Glutamatergic neuron (in vitro differentiated cells): ENCODE measurements at places on chromosomes 13 and 19. TPM values are rescaled to one million over a fixed set of nuclear protein-coding genes. Genes with fewer than 3 reads are reported as not detected.
A peak's percentile ranks its signal among the peaks of the same experiment; 100 is the strongest.

DNA sequence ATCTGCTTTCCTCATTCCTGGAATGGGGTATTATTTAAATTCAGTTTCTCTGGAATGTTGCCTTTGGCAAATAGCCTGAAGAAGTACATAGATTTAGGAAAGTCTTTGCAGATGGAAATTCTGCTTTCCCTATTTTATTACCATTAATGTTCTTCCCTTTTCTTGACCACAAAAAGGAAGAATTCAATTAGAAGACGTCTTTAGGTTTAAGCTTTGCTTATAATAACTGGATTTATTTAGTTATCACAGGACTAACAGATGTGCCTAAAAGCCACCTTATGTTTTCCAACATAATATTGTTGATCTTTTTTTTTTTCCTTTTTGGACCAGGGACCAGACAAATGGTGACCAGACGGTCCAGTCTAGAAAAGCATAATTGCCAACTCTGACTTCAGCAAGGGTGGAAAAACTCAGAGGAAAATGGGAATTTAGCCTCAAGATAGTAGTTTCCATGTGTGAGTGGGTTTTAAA, 210.1 kb upstream of the SPRY2 start:
- DNase-seq = no peak
- peak overlapping the region; percentile 30 for H3K27ac ChIP-seq
- no peak overlapping the region for H3K4me3 ChIP-seq

DNA sequence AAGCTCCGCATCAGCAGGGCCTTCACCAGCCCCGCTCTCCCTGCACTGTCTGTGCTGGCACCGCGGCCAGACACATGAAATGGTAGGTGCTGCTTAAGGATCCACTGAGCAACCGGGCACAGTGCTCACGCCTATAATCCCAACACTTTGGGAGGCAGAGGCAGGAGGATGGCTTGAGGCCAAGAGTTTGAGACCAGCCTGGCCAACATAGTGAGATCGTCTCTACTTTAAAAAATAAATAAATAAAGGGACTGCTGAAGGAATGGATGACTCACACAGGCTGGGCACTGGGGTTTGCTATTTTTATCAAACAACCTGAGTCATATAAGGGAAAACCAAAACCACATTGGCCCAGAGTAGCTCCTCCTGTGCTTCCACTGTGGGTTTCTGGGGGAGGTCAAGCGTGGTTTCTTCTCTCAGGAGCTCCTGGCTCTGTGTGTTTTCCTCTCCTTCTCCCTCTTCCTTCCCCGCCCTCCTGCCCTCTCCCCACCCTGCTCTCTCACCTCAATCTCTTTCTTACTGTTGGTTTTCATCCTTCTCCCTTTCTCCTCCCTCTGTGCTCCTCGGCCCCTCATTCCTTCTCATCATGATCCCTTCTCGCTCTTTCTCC, 21.3 kb downstream of the VRK3 start:
- peaks cover 6% of the 10 kb centered on the region for H3K27me3 ChIP-seq
- H3K36me3 ChIP-seq = no peaks in the 10 kb centered on the region
- H3K27ac ChIP-seq = no peak overlapping the region
- DNase-seq = no peak

DNA sequence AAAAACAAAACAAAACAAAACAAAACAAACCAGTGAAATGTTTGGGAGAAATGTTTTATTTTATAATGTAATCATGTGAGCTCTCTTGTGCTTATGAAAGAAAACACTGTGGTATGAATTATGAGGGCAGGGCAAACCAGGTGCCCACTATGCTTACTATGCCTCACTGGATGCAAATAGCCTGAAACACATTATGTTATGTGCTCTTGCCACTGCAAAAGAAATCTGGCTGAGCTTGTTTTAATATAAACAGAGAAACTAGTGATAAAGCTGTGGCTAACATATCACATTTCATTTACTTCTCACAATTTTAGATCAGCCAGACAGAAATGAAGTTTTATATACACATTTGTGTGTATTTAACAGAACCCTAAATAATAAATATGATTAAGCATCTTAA, 8.7 kb upstream of the NBEA start:
- no peaks in the 10 kb centered on the region for H3K4me1 ChIP-seq
- DNase-seq = no peak
- H3K27ac ChIP-seq = no peak overlapping the region
- no peak overlapping the region for H3K4me3 ChIP-seq

- no peaks in the 10 kb centered on the region for H3K27me3 ChIP-seq
- H3K4me1 ChIP-seq = peaks cover 3% of the 10 kb centered on the region
- no peak for DNase-seq
- H3K4me3 ChIP-seq = no peak overlapping the region
These were observed 25.5 kb downstream of the FGF14 start for GRCh38 chr13:102376318-102376717.

DNA sequence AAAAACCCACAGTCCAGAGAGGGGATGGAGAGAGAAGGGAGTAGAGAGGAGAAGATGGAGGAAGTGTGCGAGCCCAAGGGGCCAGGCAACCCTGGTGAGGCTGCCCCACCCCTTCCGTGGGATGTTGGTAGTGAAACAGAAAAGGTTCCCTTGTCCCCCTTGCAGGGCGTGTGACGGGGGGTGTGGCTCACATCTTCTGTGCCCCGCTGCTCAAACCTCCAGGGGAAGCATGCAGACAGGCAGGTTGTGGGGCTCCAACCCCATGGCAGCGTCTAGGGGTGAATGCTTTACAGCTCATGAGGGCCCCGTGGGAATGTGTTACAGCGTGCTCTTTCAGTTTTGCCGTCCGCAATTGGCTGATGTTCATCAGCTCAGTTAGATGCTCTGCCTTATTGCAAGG, 14.7 kb upstream of the EVI5L start:
- no peak overlapping the region for H3K4me3 ChIP-seq
- no peaks in the 10 kb centered on the region for H3K4me1 ChIP-seq
- peaks cover 19% of the 10 kb centered on the region for H3K36me3 ChIP-seq
- peaks cover 9% of the 10 kb centered on the region for H3K27me3 ChIP-seq
- no peak overlapping the region for H3K27ac ChIP-seq

- DNase-seq = no peak
- no peak overlapping the region for H3K4me3 ChIP-seq
- peaks cover 10% of the 10 kb centered on the region for H3K4me1 ChIP-seq
- H3K27ac ChIP-seq = peak overlapping the region; percentile 21
These were observed 31.9 kb downstream of the KPNA3 start for GRCh38 chr13:49760558-49760957.

DNA sequence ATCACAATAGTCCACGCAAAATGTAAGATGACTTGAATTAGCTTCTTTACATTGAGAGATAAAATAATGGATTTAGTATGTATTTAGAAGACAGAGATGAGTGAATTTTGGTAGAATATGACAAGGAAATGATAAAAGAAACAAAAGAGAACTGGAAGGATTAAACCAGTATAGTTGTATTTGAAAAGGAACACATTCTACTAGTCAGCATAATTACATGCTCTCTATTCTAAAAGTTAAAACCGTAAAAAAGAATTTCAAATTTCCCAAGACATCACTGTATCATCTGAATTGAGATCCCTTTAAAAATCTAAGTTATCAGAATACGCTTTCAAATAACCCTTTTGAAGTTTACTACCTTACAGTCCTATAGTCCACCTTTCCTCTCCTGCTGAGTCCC, 1156.7 kb upstream of the PCDH9 start:
- H3K4me3 ChIP-seq = no peak overlapping the region
- no peaks in the 10 kb centered on the region for H3K4me1 ChIP-seq
- no peaks in the 10 kb centered on the region for H3K36me3 ChIP-seq
- DNase-seq = no peak
- no peaks in the 10 kb centered on the region for H3K27me3 ChIP-seq
- no peak overlapping the region for H3K27ac ChIP-seq

GRCh38 chr13:40668335-40668734, 1.9 kb upstream of the FOXO1 start:
- peaks cover 7% of the 10 kb centered on the region for H3K4me1 ChIP-seq
- H3K27me3 ChIP-seq = peaks cover 10% of the 10 kb centered on the region
- no peak overlapping the region for H3K27ac ChIP-seq
- peak overlapping the region; percentile 79 for H3K4me3 ChIP-seq
- no peaks in the 10 kb centered on the region for H3K36me3 ChIP-seq

GRCh38 chr19:32318884-32319520, 26.4 kb upstream of the ZNF507 start:
- no peaks in the 10 kb centered on the region for H3K36me3 ChIP-seq
- DNase-seq = peak; percentile 52
- H3K4me3 ChIP-seq = peak overlapping the region; percentile 6
- no peak overlapping the region for H3K27ac ChIP-seq
- no peaks in the 10 kb centered on the region for H3K27me3 ChIP-seq

DNA sequence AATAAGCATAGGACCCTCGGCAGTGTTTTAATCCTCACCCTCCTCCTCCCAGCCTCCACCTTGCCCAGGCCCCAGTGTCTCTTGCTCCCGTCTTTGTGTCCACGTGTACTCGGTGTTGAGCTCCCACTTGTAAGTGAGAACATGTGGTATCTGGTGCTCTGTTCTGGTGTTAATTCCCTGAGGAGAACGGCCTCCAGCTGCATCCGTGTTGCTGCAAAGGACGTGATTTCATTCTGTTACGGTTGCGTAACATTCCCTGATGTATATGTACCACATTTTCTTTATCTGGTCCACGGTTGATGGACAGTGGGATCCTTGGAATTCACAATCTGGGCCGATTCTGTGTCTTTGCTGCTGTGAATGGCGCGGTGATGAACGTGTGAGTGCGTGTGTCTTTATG, 44.7 kb upstream of the TFDP1 start:
- H3K36me3 ChIP-seq = peaks cover 22% of the 10 kb centered on the region
- H3K27me3 ChIP-seq = peaks cover 3% of the 10 kb centered on the region
- H3K4me3 ChIP-seq = peak overlapping the region; percentile 14
- H3K4me1 ChIP-seq = peaks cover 16% of the 10 kb centered on the region
- H3K27ac ChIP-seq = no peak overlapping the region
- DNase-seq = no peak

- H3K27me3 ChIP-seq = peaks cover 5% of the 10 kb centered on the region
- no peak overlapping the region for H3K4me3 ChIP-seq
- H3K36me3 ChIP-seq = peaks cover 25% of the 10 kb centered on the region
- H3K27ac ChIP-seq = no peak overlapping the region
- no peak for DNase-seq
- no peaks in the 10 kb centered on the region for H3K4me1 ChIP-seq
These were observed 3.2 kb downstream of the ZNF699 start for GRCh38 chr19:9306443-9306842.

- no peak for DNase-seq
- no peaks in the 10 kb centered on the region for H3K4me1 ChIP-seq
- H3K4me3 ChIP-seq = no peak overlapping the region
These were observed 60.8 kb downstream of the F2RL3 start for GRCh38 chr19:16949496-16950023.

GRCh38 chr19:5683177-5683886, 2.5 kb downstream of the HSD11B1L start:
- H3K36me3 ChIP-seq = peaks cover 5% of the 10 kb centered on the region
- peak overlapping the region; percentile 78 for H3K4me3 ChIP-seq
- peak overlapping the region; percentile 52 for H3K27ac ChIP-seq
- H3K4me1 ChIP-seq = peaks cover 10% of the 10 kb centered on the region
- peaks cover 20% of the 10 kb centered on the region for H3K27me3 ChIP-seq

GRCh38 chr13:108249150-108249549, 20.4 kb upstream of the TNFSF13B start:
- DNase-seq = no peak
- peaks cover 4% of the 10 kb centered on the region for H3K36me3 ChIP-seq
- no peak overlapping the region for H3K4me3 ChIP-seq
- no peaks in the 10 kb centered on the region for H3K4me1 ChIP-seq
- no peaks in the 10 kb centered on the region for H3K27me3 ChIP-seq

GRCh38 chr13:52010890-52011631, at the start of gene ATP7B:
Gene ATP7B, minus strand, starts transcription at chr13:52011450. Its CDS starts 113 bp downstream, at chr13:52011337.
- H3K4me1 ChIP-seq = peaks cover 6% of the 10 kb centered on the region
- peak within 1 kb of the TSS; percentile 95 for H3K27ac ChIP-seq
- peak; percentile 55 for DNase-seq
- H3K27me3 ChIP-seq = peaks cover 11% of the 10 kb centered on the region

GRCh38 chr13:39100996-39101738, 62.9 kb downstream of the NHLRC3 start:
- peaks cover 11% of the 10 kb centered on the region for H3K27me3 ChIP-seq
- H3K4me1 ChIP-seq = peaks cover 23% of the 10 kb centered on the region
- DNase-seq = no peak
- no peaks in the 10 kb centered on the region for H3K36me3 ChIP-seq

RNF225 gene
- total RNA-seq = 0.44 TPM

SYDE1 gene
- 0.71 TPM for total RNA-seq

EPS8L1 gene
- 114 TPM for total RNA-seq

PRSS57 gene
- 0.78 TPM for total RNA-seq

SHC2 gene
- total RNA-seq = 343 TPM

SCEL gene
- not detected for total RNA-seq

GSX1 gene
- total RNA-seq = not detected

OSCAR gene
- not detected for total RNA-seq

C19orf73 gene
- 3.2 TPM for total RNA-seq

FPR3 gene
- not detected for total RNA-seq

CBARP gene
- total RNA-seq = 74.7 TPM

FCER2 gene
- not detected for total RNA-seq
